NCI-H510A treated with DMSO at 0.1 percent for 48 hours (cell line): ENCODE measurements at places on chromosomes 7 and 10.

- DNase-seq = no peak
Measured at GRCh38 chr10:26441491-26442214, 3.5 kb downstream of the APBB1IP start.

DNA sequence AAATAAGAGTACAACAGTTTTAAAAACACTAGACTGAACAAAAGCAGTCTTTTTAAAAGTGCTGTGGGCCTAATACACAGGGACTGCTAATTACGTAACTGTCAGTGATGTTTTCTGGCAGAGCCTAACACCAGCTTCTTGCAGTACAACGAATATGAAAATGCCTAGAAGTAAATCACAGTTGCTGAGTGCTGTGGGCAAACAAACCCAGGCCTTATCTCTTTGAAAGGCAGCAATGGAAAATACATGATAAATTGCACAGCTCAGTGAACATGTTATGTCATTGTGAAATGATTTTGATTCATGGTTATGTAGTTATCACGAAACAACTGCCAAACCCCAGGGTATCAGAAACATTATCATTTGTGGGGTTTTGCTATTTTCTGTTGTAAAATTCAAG, 428.4 kb downstream of the GFRA1 start:
- no peak for DNase-seq

- no peak for DNase-seq
Measured at GRCh38 chr10:51716981-51717380, 17.6 kb upstream of the CSTF2T start.

DNA sequence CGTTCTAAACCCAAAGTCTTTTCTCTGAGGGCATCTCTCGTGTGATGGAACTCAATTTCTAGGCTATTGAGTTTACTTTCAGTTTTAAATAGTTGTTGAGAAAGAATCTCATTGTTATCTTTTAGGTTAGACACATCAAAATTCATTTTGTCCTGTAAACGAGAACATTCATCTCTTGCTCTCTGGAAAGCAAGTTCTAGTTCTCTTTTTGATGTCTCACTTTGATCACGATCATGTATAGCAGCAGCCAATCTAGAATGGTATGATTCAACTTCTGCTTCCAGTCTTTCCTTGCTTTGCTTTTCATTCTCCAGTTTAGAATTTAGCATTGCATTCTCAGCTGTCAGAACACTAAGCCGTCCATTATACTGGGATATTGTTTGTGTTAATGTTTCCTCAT, 65.1 kb downstream of the ANKRD26 start:
- DNase-seq = no peak
